Myocyte (in vitro differentiated cells): ENCODE measurements at places on chromosomes 1 and 21.

DNA sequence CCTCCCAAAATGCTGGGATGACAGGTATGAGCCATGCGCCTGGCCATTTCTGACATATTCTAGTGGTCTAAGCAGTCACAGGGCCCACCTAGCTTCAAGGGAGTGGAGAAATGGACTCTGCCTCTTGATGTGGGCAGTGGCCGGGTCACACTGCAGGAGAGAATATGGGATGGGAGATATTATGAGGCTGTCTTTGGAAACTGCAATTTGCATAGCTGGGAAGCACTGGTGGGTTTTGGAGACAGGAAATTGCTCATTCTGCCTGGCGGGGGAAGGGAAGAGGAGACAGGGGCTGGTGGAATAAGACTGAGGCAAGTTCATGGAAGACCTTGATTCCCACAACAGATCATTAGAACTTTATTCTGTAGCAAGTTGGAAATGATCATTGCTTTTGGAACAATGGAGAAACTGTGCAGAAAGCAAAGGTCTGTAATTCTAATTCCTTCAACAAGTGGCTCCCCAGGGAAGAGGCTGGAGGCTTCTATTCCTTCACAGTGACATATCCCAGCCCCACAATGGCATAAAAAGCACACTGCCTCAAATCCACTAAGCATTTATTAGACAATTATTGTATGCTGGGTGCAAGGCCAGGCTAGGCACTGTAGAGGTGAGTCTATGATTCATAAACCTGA, 10.5 kb downstream of the NCMAP start:
- DNase-seq: no peak

DNA sequence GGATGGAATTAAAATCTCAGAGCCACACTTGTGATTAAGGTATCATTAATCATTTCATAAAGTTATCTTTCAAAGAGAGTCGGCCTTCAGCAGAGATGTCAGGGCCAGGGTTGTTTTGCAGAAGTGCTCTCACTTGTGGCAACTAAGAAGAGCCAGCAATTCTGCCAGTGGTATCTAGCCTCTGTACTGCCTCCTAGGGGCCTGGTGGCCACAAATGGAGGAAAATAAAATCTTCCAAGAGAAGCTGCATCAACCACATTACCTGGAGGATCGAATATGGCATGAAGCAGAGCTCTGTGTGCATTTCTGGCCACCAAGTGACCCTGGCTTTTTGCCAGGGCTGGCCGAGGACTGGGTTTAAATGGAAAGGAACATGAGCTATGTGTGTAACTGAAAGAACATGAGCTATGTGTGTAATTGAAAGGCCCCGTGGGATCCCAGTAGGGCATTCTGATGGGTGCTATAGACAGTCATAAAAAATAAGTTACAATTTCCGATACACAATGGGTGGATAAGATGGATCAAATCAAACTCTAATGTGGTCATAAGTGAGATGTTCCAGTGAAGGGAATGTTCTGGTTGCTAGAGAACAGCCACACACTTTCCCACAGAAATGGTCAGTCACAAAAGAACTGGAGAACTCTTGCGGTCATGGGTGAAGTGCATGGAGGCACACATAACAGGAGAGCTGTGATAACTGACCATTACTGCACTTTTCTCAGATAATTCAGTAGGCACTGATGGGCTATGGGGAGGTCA, 335.8 kb downstream of the CAMTA1 start:
- DNase-seq: no peak

DNA sequence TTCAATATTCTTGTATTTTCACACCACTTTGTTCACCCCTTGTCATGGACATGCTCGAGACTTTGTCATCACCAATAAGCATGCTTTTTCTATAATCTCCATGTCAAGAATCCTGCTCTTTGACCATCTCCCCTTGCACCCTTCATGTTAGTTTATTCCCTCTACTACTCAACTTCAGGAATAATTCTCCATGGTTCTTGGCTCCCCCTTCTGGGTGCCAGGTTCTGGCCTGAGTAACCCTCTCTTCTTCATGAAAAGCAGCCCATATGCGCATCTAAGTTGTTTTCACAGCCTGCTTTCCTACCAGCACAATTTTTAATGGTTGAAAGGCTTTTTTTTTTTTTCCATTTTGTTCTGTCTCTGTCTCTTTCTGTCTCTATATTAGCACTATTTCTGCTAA, 160.7 kb downstream of the LEPR start:
- DNase-seq: peak; percentile 28

DNA sequence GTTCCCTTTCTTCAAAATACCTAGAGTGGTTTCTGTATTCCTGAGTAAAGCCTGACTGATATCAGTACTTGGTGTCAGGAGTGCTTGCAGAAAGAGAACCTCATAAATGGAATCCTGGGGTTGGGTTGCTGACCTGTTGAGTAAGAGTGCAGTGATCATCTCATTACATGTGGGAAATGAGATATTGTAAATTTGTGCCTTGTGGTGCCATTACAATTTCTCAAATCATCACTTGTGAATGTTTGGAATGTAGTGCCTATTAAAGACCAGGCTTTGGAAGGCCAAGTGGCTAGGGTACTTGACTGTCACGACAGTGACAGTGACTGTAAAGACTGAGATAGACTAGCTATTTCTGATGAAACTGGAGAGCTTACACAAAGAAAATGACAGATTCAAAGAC, 176.7 kb upstream of the CTTNBP2NL start:
- peak; percentile 58 for DNase-seq

DNA sequence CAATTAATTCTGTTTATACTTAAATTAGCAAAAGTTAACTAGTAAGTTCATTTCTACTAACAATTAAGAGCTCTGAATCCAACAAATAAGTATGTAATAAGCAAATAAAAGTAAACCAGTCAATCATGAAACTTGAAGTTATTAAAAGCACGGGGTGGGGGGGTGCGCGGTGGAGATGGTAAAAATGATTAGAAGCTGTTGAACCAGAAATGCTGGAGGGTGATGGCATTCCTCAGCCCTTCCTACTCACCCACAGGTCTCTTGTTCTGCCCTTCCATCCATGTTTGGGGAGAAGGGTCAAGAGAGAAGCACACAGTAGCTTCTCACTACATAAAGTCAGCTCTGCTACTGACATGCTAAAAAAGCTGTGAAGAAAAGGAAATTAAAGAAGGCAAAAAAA, 63.5 kb downstream of the AKT3 start:
- DNase-seq: no peak

GRCh38 chr1:230816018-230816417, 52.3 kb downstream of the C1orf198 start:
- DNase-seq: no peak

GRCh38 chr1:246012341-246012740, 494.7 kb downstream of the SMYD3 start:
- peak; percentile 29 for DNase-seq

GRCh38 chr1:159895836-159896545, 4.0 kb downstream of the CFAP45 start:
- no peak for DNase-seq

DNA sequence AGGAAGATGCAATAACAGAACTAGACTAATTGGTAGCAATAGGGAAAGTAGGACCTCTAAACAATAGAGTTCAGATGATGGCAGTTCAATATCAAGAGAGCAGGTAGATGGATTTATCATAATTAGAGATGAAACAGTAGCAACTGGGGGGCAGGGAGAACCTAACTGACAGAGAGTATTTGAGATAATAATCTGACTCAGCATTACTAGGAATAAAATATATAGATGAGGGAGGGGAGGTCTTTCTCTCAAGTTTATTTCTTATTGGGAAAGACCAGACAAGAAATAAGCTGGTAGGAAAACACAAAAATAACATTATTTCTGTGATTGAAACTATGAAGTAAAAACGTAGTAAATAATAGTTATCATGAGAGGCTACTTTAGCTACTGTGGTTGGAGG, 1656.7 kb upstream of the B3GALT2 start:
- no peak for DNase-seq

DNA sequence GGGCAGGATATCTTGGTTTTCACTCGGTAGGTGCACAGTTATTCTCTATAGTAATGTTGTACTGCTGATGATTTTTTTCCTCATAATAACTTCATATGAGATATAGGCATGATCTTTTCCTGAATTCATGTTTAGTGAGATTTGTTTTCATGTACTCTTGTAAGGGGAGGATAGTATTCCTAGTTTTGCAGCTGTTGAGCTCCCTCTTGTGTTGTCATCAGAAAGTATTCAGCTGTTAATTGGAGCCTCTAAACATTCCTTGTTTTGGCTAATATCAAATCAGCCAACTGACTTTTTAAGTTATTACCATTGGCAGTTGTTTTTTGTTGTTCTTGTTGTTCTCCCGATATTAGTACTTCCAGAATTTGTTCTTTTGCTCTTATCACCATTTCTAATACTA, 24.4 kb downstream of the OR10R2 start:
- peak; percentile 10 for DNase-seq

DNA sequence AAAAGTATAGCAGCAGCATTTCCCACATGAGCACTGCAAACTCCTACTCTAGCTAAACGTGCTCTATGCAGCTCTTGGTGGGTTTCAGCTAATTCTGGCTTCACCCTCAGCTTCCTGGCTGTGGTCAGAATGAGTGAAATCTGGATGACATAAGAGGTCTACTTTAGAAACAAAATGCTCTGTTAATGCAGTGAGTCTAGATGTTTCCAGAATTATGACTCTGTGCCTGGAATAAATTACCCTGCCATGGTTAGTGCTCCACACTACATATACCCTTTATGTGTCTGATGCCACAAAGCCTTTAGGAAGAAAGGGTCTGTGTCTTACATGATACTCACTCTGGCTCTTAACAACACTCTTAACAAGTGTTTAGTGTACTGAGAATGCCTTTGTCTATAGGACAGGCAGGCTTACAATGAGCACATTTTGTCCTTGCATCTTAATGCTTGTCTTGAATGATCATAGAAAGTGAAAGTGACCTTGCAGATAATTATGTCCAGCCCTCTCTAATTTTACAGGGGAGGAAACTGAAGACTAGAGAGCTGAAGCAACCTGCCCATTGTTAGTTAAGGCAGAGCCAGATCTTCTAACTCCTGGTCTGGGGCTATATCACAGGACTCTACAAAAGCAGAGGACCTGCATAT, 9.2 kb downstream of the S100A10 start:
- DNase-seq: peak; percentile 66

GRCh38 chr1:32100807-32101708, 6.8 kb upstream of the KPNA6 start:
- peak; percentile 46 for DNase-seq

GRCh38 chr1:119902775-119903442, 6.6 kb upstream of the ADAM30 start:
- DNase-seq: no peak

DNA sequence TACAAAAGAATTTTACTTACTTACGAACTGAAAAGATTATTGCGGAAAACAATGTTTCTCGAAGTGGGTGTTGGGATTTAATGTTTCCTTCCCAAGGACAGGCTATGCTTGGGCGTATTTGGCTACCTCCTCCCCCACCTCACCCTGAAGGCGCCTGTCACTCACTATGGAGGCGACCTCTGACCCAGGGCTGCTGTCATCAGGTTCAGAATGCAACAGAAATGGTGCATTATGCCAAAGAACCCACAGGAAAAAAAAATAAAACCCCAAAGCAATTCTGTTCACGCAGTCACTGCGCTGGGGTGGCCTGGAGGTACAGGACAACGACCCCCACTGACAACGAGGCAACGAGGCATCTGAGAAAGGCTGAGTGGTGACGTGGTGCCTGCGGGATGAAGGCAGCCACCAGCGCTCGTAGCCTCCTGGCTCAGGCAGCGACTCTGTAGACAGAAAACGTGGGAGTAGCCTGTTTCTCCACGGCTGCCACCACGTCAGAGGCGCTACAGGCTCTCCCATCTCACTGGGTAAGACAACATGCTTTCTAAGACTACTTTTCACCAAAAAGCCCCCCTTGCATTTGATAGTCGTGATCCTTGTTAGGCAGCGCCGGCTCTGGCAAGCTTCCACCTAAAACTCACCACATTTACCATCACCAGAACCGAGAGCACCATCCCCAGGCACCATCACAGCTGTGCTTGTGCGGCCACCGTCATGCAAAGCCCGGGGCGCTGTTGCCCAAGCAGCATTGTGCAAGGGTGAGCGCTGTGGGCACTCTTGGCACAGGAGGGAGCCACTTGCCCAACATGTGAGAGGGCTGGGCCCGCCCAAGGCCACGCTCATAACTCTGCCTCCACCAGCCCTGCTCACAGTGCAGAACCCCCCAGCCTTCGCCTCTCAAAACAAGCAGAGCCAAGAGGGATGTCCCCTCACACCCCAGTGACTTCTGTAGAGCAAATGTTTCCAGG, 14.3 kb downstream of the NADK start:
- DNase-seq: no peak

- DNase-seq: no peak
Observed at GRCh38 chr1:182459949-182460348, 10.0 kb downstream of the RGSL1 start.

DNA sequence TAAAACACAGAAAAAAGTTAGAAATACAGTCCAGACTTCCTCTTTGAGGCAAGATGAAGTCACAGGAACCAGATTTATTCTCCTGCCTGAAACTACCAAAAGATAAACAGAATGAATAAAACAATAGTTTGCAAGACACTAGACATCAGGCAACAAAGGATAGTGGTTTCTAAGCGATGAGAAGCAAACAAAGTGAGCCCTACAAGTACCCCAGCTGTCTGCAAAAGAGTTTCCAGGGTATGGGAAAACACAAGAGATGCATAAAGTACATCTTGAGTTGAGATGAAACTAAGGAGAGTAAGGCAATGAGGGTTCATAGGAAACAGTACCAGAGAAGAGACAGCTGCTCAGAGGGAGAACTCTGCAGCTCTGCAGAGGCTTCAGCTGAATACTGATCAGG, 83.3 kb upstream of the COL24A1 start:
- peak; percentile 4 for DNase-seq

- no peak for DNase-seq
Observed at GRCh38 chr1:233904633-233905415, at the start of gene SLC35F3. Gene SLC35F3, plus strand, starts transcription at chr1:233904676.

- DNase-seq: peak; percentile 44
Observed at GRCh38 chr1:208174731-208175507, 69.3 kb downstream of the PLXNA2 start.

DNA sequence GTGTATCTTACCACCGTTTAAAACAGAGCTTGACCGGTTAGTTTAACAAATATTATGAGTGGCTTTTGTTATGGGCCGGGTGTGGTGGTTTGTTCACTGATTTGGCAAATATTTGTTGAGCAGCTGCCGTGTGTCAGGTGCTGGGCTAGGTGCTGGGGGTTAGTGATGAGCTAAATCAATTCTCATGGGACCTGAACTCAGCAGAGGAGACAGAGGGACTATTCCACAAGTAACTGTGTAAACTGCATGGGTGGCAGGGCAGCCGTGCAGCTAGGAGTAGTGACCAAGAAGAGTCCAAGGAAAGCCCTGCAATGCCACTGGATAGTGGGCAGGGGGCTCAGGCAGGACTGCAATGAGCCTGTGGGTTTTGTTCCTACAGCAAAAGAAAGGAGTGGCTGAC, 11.2 kb upstream of the C2CD2 start:
- no peak for DNase-seq

GRCh38 chr1:248748211-248748610, 7.3 kb downstream of the LYPD8 start:
- DNase-seq: no peak

GRCh38 chr1:117093870-117094621, 27.5 kb downstream of the TRIM45 start:
- peak; percentile 89 for DNase-seq

- DNase-seq: peak; percentile 35
Observed at GRCh38 chr1:94299627-94300553, 62.5 kb upstream of the ARHGAP29 start.

- no peak for DNase-seq
Observed at GRCh38 chr1:6914706-6915105, 129.5 kb downstream of the CAMTA1 start.
